ENCODE measurements at places on chromosomes 7 and 10.

GRCh38 chr7:5339955-5340354 is 57.2 kb downstream of the SLC29A4 start:
- no peak for DNase-seq

- DNase-seq, result no peak
Observed at GRCh38 chr10:122380703-122381102, 6.2 kb downstream of the PLEKHA1 start.

- DNase-seq, result peak; percentile 40
Observed at GRCh38 chr7:151244196-151244840, 4.2 kb downstream of the SMARCD3 start.

DNA sequence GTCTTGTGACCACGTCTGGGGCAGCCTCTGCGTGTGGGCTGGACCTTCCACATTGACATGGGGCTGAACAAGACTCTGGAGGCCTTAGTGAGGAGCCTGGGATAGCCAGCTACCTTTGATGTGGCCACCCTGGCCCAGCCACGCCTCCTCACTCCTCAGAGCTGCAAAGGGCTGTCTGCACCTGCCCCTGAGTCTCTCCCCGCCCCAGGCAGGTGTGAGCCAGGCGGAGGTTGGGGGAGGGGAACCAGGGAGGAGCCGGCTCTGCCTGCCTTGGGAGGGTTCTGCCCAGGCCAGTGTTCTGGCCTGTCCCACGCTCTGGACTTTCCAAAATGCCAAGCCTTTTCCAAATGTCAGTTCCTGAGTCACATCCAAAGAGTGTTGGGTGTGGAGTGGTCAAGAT is 72.2 kb downstream of the GTF2IRD1 start:
- no peak for DNase-seq

- DNase-seq, result no peak
Observed at GRCh38 chr10:116101616-116102315, 171.2 kb downstream of the GFRA1 start.

DNA sequence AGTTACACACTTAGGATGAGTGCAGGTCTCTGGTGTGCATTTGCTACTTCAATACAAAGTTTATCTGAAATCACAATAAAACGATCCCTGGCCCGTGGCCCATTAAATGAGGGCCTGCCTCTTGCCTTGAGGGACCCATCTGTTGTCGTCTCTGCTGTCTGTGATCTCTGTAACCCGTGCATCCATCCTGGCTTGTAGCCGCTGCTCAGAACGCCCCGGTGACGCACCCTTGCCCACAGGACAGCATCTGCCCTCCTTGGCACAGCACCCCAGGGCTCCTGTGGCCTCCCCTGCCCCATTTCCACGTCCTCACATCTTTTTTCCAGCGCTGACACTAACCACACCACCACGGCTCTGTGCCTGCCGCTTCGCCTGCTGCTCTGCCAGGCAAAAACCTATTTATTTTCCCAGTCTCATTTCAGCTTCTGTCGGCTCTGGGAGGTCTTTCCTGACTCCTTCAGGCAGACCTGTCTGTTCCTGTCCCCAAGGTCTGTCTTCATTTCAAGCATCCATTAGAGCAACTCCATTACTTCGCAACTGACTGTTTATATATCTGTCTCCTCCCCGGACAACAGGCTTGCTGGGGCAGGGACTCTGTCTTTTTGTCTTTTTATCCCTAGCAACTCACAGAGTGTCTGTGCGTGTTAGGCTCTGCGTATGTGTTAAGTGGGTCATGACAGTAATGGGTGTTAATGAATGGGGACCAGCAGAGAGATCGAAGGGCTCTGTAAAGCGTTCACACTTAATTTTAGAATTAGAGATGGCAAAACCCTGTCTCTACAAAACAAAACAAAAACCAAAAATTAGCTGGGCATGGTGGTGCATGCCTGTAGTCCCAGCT is 16.4 kb downstream of the CARD11 start:
- no peak for DNase-seq

DNA sequence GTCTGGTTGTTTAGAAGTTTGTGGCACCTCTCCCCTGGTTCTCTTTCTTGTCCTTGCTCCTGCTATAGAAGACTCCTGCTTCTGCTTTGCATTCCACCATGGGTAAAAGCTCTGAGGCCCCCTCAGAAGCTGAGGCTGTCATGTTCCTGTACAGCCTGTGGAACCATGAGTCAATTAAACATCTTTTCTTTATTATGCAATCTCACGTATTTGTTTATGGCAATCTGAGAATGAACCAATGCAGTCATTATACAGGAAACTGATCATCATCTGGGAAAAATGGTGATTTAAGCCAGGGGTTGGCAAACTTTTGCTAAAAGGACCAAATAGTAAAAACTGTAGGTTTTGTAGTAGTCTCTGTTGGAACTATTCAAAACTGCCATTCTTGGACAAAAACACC is 175.4 kb downstream of the CSTF2T start:
- DNase-seq, result no peak

GRCh38 chr10:2885288-2886278 is 181.8 kb upstream of the PFKP start:
- no peak for DNase-seq

GRCh38 chr7:21330462-21331178 is 97.3 kb upstream of the SP4 start:
- DNase-seq, result no peak

- no peak for DNase-seq
Observed at GRCh38 chr10:93083743-93084539, 10.2 kb downstream of the CYP26A1 start.

GRCh38 chr10:91745090-91745831 is 53.0 kb upstream of the TNKS2 start:
- peak; percentile 40 for DNase-seq

- DNase-seq, result no peak
Observed at GRCh38 chr10:111879969-111880368, 303.6 kb downstream of the GPAM start.

DNA sequence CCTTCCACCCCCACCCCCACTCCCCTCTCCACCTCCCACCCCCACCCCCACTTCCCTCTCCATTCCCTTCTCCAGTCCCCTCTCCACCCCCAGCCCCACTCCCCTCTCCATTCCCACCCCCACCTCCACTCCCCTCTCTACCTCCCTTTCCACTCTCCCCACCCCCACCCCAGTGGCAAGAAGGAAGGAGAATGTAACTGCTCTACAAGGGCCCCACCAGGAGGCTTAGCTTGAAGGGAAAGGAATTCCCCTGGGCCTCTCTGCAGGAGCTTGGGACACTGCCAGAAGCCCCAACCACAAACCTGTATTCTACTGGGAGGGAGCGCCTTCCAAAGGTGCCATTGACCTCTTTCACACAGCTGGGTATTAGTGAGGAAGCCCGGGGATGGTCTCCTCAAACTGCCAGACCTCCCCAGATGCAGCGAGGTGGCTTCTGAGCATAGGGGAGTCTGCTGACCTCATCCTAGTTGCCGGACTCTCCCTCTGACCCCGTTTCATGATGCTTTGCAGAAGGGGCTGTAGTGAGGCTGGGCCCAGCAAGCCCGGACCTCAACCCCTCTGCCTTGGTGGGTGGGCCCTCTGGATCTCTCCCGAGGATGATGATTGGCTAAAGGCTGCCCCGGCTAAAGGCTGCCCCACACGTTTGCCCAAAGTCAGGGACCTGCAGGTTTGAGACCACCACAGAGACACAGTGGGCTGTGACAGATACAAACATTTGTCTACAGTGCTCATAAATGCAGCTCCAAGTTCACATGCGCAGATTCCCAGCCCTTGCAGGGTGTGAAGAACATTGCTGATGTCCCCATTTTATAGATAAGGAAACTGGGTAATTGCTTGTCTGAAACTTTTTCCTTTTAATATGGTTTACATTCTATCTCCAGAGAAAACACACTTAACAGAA is 2.9 kb downstream of the DEPP1 start:
- DNase-seq, result peak; percentile 45

GRCh38 chr10:4051641-4052151 is 266.7 kb upstream of the KLF6 start:
- DNase-seq, result no peak

DNA sequence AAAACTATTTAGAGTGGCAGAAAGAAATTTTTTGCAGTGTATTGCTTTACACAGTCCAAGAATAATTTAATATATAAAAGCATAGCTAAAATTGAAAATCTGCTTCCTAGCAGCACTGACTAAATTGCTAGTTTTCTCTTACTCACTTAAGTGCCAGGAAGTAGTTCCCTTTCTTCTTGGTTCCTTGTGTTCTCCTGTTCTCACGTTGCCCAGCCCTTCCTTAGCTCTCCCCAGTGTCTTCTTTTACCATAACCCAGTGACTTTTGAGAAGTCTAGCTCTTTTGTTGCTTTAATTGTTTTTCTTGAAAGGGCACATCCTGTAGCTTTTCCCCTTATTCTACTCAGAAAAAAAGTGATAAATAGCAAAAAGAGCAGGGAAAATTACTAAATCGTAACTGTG is 215.5 kb downstream of the THSD7A start:
- no peak for DNase-seq

DNA sequence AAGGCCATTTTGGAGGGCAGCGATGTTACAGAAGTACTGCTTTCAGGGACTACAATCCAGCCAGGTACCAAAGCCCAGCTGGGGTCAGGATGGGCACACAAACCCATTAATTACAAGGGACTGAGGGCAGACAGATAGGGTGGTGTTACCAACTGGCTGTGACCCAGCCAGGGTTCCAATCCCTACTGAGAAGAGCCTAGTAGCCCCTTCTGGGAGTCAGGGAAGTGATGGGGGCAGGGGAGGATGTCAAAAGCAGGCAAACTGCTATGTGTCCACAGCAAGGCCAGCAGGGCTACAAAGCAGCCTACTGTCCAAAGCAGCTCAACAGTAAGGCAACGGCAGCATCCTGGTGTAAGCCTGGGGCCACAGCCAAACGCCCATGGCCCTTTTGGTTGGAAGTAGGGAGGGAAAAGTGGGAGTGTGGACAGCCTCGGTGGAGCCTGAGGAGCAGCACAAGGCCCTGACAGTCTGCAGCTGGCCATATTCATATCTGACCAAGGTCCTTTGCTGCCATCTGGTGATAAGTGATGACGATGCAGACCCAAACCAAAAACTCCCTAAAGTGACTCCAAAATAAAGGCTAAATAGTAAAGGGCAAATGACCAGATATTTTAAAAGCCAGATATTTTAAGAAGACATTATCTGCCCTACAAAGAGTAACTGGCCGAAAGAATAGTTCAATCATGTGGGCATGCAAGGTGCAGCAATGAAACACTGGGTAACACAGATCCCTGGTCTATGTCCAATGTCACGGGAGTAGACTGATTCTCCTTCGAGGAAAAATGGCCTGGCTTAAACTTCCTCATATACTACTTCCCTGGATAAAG is 56.9 kb downstream of the XPNPEP1 start:
- DNase-seq, result peak; percentile 13

DNA sequence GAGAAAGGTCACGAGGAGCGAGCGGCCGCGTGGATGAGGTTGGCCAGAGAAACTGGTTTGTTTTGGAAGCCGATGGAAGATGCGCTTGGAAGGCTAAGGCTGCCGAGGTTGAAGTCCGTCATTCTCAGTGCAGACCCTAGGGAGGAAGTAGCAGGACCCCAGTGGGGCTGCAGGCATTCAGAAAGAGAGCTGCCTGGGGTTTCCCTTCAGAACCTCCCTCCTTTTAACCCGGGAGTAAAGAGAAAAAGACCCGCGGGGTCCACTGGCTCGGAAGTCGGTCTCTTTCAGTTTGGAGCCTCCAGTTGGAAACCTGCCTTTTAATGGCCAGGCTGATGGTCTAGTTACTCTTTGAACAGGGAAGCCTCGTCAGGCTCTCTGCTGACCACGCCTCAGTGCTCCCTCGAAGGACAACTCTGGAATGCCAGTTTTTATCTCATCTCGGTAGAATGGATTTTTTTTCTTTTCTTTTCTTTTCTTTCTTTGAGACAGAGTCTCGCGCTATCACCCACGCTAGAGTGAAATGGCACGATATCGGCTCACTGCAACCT is 188.6 kb downstream of the CUX1 start:
- no peak for DNase-seq

- no peak for DNase-seq
Observed at GRCh38 chr7:127652333-127653248, 597 bp downstream of the SND1 start.

DNA sequence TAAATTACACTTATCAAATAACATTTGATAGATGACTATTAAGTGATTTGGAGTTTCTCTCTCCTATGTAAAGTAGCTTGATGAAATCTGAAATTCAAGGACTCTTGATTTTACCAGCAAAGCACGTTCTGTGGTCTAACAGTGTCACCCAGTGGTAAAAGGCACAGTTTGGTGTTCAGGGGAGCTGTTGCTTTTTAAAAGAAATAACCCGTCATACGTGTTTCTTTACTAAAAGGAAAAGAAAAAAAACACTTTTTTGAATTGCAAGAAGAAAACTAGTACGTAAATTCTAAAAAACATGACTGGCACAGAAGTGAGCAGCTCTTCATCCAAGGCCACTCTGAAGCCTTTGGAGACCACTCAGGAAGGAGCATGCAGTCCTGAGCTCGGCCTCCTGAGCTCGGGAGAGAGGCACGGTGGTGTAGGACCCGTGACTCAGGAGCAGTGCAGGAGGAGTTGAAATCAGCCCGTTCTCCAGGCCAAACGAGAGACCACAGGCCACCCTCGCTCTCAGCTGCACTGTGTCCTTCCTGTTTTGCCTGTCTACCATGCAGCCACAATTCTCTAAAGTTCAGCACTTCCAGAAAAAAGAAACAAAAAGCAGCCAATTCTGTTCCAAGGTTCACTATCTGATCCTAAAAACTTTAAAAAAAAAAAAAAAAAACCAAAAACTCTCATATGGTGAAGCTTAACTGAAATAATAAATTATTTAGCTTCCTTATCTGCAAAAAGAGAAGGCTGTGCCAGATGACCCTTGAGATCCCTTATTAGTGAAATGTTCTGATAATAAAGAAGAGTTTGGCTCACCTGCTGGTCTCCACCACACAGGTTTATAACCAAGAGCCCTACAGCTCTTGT is 212.6 kb upstream of the FRMD4A start:
- DNase-seq, result no peak

- no peak for DNase-seq
Observed at GRCh38 chr10:30463944-30464451, 30.0 kb downstream of the MAP3K8 start.

GRCh38 chr10:118811675-118812392 is 57.1 kb upstream of the CACUL1 start:
- DNase-seq, result no peak

DNA sequence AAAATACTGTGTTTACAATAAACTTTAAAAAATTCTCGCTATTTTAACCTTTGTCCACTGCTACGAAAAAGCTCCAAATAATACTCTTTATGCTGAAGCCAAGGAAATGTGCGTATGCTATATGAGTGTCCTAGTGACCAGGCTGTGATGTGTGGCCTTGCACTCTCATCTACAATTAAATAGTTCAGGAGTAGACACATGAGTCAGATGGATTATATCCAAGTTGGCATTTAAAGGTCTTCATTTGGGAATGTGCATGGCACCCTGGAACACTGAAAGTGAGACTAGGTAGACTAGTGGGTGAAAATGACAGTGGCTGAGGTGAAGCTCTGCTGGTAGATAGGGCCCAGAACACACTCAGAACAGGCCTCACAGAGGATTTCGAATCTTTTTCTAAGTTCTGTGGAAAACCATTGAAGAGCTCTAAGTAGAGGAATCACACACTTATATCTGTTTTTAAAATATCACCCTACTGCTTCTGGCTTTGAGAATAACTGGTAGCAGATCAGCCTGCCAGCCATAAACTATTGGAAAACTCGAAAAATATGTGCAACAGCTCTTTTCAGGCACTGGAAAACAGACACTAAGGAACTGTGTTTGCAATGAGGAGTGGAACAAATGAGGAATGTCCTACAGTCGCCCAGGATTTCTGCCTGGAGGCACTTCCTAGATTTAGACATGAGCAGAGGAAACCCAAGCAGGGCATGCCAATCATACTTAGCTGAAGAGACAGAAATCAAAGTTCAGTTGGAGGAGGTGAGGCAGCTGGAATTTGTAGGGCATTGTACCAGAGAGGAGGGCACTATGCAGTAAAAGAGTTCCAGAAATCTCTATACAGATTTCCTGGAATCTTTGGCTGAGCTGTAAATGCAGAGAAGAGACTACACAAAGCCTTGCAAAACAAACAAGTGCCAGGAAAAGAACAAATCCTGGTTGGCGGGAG is 603.8 kb upstream of the LRRTM3 start:
- peak; percentile 24 for DNase-seq

Measured in HTR-8/SVneo (cell line).